ENCODE measurements at places on chromosomes 5 and 9.
A peak's percentile ranks its signal among the peaks of the same experiment; 100 is the strongest.

DNA sequence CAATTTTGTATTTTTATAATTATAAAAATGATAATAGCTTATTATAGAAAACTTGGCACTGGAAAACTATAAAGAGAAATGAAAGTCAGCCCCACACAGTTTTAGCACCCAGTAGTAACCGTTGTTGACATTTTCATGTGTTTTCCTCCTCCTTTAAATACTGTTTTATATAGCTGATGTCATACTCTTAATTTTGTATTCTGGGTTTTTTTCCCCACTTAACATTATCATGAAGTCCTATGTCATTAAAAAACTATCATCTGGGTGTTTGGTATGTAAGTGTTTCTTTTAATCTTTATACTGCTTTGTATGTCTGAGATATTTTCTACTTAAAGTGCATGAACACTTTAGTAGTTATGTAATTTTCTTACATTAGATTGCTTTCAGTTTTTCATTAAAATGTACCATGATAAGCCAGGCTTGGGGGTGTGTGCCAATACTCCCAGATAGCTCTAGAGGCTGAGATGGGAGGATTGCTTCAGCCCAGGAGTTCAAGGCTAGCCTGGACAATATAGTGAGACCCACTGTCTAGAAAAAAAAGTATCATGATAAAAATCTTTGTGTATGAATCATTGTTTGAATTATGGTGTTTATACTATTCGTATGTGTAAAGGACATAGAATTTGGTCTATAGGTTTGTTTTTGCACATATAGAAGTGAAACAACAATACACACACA is 2.7 kb downstream of the RAD50 start:
- DNase-seq, result no peak
- no peaks in the 10 kb centered on the region for H3K36me3 ChIP-seq
- no peaks in the 10 kb centered on the region for H3K27me3 ChIP-seq

DNA sequence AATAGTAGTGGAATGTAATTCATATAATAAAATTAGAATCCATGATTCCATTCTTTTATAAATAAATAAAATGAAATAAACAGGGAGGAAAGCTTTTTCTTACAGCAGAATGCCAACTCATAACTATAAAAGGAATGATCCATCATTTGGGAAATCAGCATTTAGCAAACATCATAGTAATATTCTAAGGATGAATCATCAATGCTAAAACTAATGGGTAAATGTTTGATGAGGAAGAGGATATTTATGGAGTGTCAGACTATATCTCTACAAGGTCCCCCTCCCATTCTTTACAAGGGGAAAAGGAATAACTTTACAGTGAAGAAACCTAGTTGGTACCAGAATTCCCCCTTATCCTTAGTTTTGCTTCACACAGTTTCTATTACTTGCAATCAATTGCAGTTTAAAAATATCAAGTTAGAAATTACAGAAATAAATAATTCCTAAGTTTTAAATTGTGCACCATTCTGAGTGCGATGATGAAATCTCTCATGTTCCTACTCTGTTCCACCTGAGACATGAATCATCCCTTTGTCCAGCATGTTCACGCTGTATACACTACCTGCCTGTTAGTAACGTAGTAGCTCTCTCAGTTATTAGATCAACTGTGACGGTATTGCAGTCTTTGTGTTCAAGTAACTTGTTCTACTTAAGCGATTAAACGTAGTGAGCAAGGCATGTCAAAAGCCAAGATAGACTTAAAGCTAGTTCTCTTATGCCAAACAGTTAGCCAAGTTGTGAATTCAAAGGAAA is 14.2 kb upstream of the JAKMIP2 start:
- no peaks in the 10 kb centered on the region for H3K27me3 ChIP-seq
- no peaks in the 10 kb centered on the region for H3K4me1 ChIP-seq
- no peak overlapping the region for H3K27ac ChIP-seq
- no peak for DNase-seq
- no peak overlapping the region for H3K4me3 ChIP-seq
- no peaks in the 10 kb centered on the region for H3K36me3 ChIP-seq

DNA sequence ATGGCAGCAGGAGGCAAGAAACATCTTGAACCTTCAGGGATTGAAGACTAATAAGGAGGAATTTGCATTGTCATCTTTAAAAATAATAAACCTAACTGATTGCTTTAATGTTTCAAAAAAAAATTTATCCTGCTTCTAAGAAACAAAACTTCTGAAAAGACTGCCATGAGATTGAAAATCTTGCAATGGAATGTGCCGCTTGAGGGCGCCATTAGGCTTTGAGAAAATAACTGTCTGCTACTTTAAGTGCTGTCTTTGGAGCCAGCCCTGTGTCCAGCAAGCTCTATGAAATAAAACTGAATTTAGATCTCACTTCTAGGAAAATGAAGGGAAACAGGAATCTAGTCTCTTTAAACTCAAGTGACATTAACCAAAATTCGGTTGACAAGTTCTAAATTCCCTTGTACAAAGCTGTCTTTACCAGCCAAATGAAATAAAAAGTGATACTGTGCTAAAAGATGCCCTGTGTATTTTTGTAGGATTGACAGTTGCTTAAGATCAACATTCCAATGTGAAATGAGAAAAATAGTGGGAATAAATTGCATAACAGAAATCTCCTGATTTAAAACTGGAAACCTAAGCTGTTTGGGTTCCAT is 79.4 kb downstream of the ESM1 start:
- no peaks in the 10 kb centered on the region for H3K27me3 ChIP-seq
- H3K4me1 ChIP-seq, result no peaks in the 10 kb centered on the region
- no peak overlapping the region for H3K4me3 ChIP-seq

DNA sequence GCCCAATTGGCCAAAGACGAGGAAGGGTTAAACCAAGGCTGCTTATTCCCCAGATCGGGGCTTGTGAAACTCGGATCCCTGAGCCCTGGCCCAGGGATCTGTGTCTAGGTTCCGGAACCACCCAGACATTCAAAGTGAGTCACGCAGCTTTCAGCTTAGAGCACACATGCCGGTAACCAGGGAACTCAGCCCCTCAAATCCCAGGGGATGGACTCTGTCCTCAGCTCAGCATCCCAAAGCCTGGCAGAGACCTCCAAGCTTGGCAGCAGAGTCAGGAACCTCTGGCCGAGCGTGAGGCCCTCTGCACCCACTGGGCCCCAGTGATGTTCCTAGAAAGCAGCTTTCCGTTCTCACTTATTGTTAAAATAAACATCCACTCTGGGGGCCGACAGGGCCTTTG is 5.1 kb downstream of the PNPLA7 start:
- H3K27me3 ChIP-seq, result no peaks in the 10 kb centered on the region
- DNase-seq, result no peak
- peak overlapping the region; percentile 65 for H3K27ac ChIP-seq

DNA sequence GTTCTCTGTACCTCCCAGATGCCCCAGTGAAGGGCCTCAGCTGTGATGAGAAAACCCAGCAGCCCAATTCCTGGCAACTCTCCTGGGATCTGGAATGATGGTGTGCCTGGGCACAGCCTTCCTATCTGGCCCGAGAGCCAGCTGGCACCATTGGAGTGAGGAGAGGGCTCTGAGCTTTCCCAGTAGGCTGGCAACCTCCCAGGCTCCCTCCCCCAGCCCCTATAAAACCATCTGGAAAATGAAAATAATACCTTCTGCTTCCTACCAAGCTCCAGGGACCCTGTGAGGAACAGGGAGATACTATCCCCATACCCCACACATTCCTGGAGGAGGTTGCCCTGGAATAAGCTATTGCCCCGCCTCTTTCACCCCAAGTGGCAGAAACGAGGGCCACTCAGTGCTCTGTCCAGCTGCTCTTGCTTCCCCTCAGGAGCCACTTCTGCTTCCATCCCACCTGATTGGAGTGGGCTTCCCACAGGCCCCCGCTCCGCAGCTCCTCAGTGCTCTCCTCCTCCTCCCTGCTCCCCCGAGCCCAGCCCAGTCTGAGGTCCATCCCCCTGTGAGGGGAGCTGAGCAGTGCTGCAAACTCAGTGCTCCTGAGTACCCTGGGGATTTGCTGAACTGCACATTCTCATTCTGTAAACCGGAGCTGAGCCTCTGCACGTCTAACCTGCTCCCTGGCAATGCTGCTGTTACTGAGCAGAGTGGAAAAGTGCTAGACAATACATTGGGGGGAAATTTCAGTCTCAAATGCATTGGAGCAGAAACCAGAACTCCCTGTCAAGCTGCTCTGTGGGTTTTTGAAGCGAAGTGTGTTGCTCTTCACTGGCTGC is 74.7 kb downstream of the THBS4 start:
- H3K27ac ChIP-seq, result no peak overlapping the region
- no peak overlapping the region for H3K4me3 ChIP-seq
- no peaks in the 10 kb centered on the region for H3K27me3 ChIP-seq
- DNase-seq, result no peak
- no peaks in the 10 kb centered on the region for H3K36me3 ChIP-seq

DNA sequence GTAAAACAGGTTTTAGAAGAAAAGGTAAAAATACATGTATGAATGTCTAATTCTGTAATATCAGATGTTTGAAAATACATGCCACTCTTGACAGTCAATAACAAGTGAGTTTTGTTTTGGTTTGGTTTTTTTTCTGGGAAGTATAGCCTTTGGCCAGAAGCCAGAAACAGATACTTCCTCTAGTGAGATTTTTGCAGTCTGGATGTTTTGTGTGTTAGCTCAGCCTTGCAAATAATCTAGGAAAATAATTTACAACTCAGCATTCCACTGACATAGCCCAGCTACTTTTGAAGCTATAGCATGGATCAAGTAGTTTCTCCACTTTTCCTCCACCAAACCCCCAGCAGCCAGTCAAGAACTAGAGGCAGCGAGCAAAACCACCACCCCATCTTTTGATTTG is 56.7 kb downstream of the SLC1A1 start:
- no peak overlapping the region for H3K4me3 ChIP-seq
- no peaks in the 10 kb centered on the region for H3K27me3 ChIP-seq
- no peak for DNase-seq
- no peaks in the 10 kb centered on the region for H3K4me1 ChIP-seq
- H3K36me3 ChIP-seq, result no peaks in the 10 kb centered on the region

- no peak overlapping the region for H3K27ac ChIP-seq
- H3K27me3 ChIP-seq, result no peaks in the 10 kb centered on the region
- no peak overlapping the region for H3K4me3 ChIP-seq
Measured at GRCh38 chr9:122837266-122837850, 9.0 kb upstream of the PDCL start.
